Hepatic stellate cell (primary cell): ENCODE measurements at places on chromosomes 2 and 18.

DNA sequence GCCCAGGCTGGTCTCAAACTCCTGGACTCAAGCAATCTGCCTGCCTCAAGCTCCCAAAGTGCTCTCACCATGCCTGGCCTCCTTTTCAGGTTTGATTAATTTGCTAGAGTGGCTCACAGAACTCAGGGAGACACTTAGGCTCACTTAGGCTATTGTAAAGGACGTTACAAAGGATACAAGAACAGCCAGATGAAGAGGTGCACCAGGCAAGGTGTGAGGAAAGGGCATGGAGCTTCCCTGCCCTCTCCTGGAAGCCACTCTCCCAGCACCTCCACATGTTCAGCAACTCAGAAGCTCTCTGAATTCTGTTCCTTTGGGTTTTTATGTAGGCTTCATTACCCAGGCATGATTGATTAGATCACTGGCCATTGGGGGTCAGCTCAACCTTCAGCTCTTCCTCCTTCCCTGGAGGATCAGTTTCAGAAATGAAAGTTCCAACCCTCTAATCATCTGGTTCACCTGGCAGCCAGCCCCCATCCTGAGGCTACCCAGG is 78.7 kb upstream of the RGPD5 start:
- no peak for DNase-seq

DNA sequence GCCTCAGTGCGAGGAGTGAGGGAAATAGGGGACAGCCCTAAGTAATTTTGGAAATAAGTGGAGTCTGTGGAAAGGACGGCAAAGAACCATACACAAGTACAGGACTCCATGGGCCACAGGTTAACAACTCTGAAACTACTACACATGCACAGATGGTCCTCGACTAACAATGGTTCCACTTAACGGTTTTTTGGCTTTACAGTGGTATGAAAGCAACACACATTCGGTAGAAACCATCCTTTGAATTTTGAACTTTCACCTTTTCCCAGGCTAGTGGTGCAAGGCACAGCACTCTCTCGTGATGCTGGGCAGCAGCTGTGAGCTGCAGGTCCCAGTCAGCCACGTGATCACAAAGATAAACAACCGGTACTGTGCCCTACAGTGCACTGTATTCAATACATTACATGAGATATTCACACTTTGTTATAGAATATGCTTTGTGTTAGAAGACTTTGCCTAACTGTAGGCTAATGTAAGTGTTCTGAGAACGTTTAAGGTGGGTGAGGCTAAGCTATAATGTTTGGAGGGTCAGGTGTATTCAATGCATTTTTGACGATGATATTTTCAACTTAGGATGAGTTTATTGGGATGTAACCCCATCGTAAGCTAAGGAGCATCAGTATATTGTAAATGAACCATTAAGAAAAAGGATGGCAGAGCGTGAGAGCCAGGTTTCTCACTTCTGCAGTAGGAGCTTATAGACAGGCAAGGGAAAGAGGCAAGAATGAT is 44.6 kb downstream of the TBC1D8 start:
- no peak for DNase-seq

DNA sequence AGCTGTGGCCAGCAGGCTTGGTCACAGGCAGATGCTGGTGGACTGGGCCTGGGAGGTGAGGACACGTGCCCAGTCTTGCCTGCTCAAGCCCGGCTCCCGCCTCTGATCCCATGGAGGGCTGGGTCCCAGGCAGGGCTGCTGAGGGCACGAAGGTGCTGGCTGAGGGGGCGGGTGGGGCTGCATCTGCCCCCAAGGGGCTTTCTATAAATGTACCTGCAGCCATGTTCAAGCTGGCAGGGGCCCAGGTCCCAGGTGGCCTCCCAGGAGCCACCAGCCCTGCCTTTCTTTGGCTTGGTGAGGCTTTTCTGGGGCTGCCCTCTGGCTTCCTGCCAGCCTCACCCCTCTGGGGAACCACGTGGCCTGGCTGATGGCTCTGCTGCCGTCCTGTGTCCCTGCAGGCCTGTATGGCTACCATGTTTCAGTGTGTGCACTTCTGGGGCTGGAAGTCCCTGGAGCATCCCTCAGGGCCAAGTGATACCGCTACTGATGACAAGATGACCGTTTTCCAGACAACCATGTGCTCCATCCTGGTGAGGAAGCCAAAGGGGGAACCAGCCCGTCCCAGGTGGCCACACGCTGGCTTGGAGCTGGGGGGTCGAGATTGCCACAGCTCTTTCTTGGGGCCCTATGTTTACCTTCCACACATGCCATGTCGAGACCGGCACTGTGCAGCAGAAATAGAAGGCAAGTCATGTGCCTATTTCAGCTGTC is 23.2 kb downstream of the HJURP start:
- DNase-seq, result no peak

DNA sequence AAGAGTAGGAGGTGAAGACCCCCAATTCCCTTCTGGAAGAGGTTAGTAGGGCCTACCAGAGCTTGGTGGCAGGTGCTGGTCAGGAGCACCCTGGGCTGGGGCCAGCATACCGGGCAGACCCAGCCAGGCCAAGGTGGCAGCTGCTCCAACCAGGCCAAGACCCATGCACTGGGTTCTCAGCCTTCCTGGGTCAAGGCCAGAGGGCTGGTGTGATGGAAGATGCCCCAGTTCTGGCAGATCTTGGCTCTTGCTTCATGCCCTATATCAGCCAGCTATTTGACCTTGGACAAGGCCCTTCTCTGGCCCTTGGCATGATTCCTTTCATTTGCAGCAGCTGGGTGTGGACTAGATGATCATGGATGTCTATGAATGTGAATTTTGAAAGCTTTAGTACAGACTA is 57.7 kb downstream of the PRKCE start:
- no peak for DNase-seq

DNA sequence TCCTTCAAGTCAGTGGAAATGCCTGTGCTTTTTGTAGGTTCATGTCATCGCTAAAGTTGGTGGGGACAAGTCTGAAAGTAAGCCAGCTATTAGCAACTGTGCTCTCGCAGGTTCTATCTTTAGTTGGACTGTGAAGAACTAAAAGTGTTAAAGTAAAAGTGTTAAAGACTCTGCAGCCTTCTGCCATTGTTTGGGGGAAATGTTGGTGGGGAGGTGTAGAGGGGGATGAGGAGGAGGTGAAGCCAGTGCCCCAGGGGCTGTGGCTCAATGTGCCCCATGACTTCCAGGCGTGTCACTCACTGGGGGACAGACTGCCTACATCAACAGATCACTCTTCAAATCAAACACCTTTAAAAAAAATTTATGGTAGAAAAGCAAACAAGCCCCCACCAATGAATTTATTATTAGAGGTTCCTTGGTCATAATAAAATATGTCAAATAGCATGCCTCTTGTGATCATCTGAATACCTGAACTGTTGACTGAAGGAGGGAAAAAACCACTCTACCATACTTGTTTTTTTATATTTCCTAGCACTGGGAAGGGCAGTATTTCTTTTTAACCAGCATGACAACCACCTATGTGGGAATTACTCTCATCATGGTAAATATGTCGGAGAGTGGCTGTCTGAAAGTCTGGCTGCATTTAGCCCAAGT is 19.3 kb downstream of the TGFA start:
- DNase-seq, result no peak

DNA sequence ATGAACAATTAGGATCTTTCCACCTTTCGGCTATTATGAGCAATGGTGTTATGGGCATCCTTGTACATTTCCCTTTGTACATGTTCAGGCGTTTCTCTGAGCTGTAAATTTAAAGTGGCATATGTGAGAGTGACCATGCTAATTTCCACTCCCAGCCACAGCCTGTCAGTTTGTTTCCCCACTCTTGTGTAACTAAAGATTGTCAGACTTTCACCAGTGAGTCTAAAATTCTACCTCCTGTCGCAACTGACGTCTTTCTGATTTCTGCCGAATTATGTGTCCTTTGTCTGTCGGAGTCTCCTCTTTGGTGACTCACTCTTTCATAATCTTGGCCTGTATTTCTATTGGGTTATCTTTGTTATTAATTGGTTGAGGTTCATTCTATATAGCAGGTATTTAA is 50.7 kb downstream of the TRAPPC12 start:
- no peak for DNase-seq

DNA sequence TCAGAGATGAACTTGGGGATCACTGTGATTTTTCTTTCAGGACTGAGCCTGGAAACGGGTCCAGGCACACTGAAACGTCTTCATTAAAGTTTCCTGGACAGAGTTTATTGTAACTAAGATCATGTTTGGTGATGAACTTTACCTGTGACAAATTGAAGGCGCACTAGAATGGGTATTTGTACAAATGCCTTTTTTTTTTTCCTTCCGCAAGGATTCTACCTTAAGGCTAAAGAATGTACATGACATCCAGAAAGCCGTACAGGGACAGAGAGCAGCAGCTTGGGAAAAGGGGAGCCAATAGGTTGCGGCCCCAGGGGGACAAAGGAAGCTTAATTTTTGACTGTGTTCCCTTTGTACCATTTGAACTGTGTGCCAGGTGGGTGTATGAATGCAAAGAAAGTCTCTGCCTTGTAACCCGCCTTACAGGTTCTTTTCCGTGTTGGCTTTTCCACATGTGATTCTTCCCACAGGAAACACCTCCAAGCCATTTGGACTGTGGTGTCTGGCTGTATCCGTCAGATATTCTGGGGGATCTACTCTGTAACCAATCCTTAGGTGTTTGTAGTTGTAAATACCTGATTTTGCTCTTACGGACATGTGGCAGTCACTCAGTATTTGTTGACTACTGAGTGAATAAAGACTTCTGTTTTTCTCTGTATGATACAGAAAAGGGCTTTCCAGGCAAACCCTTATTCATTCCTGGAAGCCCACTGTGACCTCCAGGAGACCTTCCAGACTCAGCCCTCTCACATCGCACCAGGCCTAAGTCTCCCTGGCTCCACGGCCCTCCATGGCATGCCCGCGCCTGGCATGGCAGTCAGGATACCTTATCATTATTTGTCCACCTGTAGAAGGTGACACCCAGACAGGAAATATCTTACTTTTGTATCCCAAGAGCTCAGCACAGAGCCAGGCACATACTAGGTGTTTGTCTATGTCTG is 1.1 kb downstream of the LRRFIP1 start:
- DNase-seq, result no peak

DNA sequence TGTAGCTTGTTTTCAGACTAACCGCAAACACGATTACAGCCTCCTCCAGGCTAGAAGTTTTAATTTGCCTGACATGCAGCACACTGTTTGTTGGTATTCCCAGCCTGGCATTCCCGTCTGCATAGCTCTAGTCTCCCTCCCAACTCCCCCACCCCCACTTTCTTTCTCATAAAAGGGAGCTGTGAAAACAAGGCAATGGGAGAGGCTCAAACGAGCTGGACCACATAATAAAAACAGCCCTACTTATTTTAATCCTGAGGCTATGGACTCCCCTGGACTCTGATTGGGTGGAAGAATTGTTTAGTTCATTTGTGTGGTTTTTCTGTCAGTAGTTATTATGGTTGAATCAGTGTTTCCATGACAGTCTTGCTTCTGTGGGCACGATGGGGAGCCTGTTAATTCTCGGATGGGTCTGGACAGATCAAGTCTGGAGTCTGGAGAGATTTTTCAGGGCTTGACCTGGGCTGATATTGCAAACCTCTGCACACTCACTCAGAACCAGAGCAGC is 1.2 kb downstream of the STON1 start:
- peak; percentile 85 for DNase-seq

GRCh38 chr18:63264871-63265270 is 54.7 kb downstream of the BCL2 start:
- no peak for DNase-seq

DNA sequence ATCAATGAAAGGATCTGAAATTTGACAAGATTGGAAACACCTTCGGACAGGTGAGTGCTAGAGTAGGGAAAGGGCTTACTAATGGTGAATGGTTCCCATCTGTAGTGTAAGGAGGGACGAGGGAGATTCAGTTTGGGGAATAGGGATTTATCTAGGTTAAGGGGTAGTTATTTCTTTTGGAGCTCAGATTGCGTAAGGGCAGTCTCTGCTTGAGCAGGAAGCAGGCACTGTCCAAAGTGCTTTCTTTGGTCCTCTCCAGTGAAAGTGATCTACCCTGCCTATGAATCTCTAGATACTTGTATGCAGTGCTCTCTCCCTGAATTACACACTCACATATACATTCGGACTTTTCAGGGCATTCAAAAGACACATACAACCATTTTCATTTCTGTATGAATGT is 272.9 kb upstream of the FIGN start:
- DNase-seq, result no peak

DNA sequence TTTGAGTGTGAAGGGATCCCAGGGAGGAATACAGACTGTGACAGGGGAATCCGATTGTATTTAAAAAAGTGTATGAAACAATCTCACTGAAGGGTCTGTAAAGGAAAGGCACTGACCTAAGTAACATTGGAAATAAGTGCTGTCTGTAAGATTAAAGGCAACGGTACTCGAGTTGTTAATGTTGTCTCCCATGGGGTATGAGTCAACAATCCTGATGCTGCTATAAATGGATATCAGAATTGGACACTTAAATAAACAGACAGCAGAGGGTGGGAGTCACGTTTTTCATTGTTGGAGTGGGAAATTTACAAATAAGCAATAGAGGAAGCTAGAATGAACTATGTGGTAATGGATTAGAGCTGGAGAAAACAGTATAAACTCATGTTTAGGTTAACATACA is 452.4 kb upstream of the RGPD4 start:
- DNase-seq, result no peak

DNA sequence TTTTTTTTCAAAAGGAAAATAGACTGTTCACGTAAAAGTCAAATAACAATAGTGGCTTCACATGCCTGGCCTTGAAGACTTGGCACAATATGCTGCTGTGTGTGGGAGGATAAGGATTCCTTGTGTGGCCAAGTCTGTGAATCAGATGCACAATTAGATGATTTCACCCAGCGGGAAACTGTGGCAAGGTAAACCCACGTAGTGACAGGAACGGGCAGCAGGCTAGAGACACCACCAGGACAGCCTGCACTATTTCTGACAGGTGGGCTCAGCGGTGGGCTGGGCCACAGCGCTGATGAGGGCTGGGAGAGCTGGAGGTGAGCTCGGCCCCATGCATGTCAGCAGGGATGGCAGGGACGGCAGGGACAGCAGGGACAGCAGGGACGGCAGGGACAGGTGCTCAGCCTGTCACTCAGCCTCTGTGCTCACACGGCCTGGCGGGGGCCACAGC is 21.6 kb downstream of the SNORC start:
- peak; percentile 35 for DNase-seq

DNA sequence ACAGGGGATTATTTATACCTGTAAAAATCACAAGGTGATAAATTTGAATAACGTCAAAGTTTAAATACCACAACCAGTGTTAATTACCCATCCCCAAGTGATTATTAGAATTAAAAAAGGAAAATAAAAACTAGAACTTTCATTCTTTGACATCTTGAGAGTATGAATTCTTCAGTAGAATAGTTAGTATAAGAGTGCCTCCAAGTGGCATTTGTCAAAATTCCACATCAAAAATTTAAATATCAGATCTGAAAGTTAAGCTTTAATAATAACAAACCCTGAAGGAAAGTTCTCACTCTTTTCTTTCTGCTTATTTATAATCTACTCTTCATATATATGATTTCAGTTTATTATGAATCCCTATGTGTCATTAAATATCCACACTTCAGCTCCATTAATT is 273.7 kb upstream of the KYNU start:
- no peak for DNase-seq
